ENCODE measurements at places on chromosomes 12 and 14.
A peak's percentile ranks its signal among the peaks of the same experiment; 100 is the strongest.

DNA sequence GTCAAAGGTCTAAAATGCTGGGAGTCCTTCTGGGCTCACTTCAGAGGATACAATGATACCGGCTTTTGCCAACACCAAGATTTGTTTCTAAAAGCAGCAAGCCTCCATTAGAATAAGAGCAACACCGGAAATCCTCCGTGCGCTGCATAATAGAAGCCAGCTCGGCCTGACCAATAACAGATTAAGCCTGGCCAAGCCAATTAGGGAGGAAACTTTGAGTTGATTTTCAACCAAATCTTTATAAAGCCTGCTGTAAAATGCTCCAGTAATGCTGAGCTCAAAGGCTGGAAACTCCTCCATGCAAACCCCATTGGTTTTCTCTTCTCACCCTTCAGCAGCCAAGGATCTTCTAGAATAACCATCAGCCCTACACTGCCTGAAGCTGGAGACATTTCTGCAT, 150.1 kb downstream of the NTF3 start:
- no peak for DNase-seq

GRCh38 chr12:10179776-10180181, 947 bp downstream of the TMEM52B start:
- DNase-seq, result no peak

DNA sequence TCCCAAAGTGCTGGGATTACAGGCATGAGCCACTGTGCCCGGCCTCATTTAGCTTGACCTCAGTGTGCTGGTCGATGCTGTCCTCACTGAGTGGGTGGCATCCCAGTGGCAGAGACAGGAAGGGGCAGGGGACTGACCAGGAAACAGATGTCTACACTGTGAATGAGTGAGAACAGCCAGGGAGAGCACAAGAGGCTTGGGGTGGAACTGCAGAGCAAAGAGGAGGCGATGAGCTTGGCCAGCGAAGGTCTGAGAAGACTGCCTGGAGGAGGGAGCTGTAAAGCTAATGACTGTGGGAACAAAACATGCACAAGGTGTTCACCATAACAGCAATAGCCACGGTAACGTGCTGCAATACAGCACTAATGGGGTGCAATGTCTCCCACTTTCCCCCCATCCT, 57.2 kb upstream of the BEGAIN start:
- no peak for DNase-seq

DNA sequence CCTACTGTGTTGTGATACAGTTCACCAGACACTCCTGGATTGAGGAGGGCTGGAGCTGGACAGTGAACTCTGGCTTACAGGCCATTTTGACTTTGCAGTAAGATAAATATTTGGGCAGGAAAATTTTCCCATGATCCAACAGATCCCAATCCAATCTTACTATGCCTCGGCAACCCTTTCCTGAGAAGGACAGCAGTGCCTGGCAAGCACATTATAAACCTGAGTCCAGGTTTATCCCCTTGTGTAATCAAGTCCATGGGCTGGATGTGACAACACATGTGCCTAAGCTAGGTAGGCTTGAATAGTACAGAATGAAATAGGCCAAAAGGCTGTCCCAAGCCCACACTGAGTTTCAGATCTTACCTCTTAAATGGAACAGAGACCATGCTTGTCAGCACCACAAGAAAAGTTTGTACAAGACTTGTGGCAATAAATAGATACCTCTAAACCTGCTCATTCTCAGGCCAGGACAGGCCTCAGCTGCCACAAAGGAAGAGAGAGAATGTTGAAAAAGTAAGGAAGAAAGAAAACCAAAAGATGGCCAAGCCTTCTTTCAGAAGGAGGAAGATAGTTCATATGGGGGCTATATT, 34.9 kb downstream of the CREBL2 start:
- no peak for DNase-seq

- no peak for DNase-seq
These were observed 84.6 kb downstream of the ACACB start for GRCh38 chr12:109200825-109201495.

DNA sequence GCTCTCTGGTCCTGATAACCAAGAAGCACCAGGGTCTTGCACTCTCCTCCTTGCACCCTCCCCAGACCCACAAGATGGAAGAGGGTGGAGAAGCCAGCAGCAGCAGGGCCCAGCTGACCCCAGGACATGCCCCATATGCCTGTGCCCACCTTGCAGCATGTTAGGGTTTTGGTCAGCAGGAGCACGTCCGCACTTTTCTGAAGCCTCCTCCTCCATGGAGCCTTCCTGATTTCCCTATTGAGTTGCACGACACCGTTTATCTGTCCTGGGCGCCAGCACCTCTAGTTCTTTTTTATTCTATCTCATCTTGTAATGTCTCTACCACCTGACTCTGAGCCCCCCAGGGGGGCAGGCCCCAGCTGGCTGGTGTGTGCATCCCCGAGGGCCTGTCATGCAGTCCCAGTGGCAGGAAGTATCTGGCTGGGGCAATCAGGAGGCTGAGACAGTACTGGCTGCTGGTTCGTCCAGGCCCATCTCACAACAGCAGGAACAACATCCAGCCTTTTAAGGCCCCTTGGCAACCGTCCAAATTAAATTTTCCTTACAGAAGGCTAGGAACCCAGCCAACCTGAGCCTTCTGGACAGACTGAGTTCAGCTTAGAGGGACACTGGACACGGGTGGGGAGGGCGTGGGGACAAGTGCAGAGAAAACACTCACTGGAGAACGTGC, 39.6 kb downstream of the CCDC85C start:
- DNase-seq, result no peak

GRCh38 chr14:32635061-32635719, 303.5 kb upstream of the NPAS3 start:
- DNase-seq, result peak; percentile 6

- no peak for DNase-seq
These were observed 40.1 kb upstream of the AMN start for GRCh38 chr14:102882226-102882906.

DNA sequence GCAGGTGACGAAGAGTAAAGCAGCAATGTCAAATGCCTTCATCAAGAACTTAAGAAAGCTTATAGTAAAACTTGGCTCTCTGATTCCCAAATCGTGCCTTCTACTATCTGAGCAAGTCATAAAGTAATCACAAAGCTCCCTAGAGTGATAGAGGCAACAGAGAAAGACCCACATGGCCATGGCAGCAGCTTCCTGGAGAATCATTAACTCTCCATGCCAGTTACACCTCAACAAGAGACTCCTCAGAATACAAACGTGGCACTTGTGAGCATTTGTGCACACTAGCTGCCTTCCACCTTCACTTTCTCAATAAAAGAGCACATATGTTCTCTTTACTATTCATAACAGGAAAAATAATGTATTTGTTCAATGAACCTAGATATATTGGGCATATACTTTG, 48.0 kb downstream of the PLCZ1 start:
- no peak for DNase-seq

- DNase-seq, result no peak
These were observed 61.7 kb upstream of the BCL2L14 start for GRCh38 chr12:12008931-12009611.

- no peak for DNase-seq
These were observed 7.4 kb downstream of the GLRX5 start for GRCh38 chr14:95541932-95542930.

DNA sequence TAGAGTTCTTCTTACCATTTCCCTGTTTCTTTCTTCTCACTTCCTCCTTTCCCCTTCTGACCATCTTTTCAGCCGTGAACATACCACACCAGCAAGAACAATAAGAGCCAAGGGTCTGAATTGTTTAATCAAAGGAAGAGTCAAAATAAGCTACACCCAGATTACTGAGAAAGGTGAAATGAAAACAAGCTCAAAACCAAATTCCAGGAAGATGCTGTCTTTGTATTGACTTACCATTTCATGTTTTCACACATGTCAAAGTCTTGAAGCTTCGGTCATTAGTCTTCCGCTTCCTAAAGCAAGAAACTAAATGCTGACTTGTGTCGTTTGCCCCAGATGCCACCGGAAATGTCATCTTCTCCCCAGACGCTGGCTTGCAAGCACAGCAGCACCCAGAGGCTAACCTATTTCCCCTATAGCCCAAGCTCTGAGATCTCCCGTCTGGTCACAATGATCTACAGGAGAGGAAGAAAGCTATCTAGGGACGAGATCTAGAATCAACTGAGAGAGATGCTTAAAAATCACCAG, 136.5 kb upstream of the AMIGO2 start:
- no peak for DNase-seq

- DNase-seq, result no peak
These were observed 10.0 kb upstream of the KRT86 start for GRCh38 chr12:52264435-52264825.

- no peak for DNase-seq
These were observed 22.1 kb downstream of the RAB35 start for GRCh38 chr12:120094485-120094884.

- DNase-seq, result no peak
These were observed 76.5 kb downstream of the FOXN3 start for GRCh38 chr14:89340200-89341181.

GRCh38 chr14:103138301-103139131, 15.3 kb downstream of the TNFAIP2 start:
- DNase-seq, result no peak

DNA sequence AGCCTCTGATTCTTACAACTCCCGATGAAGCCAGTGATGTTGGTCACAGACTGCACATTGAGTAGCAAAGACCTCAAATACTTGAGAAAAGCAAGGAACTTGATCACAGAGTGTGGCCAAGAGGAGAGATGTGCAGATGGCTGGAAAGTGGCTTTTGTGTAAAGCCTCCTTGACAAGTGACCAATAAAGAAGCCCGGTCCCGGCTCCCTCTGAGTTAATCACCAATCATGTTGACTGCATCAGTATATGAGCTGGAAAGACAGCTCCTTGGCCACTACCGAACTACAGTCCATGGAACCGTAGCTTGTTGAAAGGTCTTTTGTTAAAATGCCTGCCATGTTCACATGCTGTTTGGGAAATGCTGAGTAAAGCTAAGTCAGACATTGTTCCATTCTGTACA, 23.7 kb upstream of the SERPINA6 start:
- DNase-seq, result no peak

- no peak for DNase-seq
These were observed 1021.9 kb downstream of the LRFN5 start for GRCh38 chr14:42628602-42629001.

- DNase-seq, result no peak
These were observed 45.0 kb downstream of the TPCN1 start for GRCh38 chr12:113266106-113266895.

- no peak for DNase-seq
These were observed 40.5 kb downstream of the ATP6V1D start for GRCh38 chr14:67319142-67319541.

- no peak for DNase-seq
These were observed 132.4 kb downstream of the GCH1 start for GRCh38 chr14:54769951-54770863.

DNA sequence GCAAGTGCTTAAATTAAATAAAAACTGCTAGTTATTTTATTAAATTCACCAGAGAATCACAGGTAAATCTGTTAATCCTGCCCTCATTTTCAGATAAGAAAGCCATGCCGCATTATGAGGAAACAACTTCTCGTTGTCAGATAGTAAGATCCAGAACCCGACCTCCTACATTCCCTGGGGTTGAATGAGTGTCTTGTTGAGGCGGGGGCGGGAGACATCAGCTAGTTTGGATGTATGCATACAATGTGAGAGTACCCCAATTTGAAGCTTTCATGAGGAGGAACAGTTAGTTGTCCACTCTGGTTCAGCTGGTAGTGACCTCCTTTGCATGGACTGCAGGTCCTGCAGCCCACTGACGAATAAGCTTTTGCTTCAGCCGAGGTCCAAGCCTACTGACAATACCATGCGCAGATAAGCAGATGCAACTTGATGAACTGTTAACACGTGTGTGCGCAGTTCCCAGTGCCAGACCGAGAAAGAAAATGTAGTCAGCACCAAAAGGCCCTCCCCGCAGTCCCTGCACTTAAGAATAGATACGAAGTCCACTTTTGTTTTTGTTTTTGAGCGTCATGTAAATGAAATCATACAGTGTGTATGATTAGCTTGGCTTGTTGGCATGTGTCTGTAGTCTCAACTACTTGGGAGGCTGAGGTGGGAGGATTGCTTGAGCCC, 34.9 kb downstream of the EVL start:
- DNase-seq, result no peak

DNA sequence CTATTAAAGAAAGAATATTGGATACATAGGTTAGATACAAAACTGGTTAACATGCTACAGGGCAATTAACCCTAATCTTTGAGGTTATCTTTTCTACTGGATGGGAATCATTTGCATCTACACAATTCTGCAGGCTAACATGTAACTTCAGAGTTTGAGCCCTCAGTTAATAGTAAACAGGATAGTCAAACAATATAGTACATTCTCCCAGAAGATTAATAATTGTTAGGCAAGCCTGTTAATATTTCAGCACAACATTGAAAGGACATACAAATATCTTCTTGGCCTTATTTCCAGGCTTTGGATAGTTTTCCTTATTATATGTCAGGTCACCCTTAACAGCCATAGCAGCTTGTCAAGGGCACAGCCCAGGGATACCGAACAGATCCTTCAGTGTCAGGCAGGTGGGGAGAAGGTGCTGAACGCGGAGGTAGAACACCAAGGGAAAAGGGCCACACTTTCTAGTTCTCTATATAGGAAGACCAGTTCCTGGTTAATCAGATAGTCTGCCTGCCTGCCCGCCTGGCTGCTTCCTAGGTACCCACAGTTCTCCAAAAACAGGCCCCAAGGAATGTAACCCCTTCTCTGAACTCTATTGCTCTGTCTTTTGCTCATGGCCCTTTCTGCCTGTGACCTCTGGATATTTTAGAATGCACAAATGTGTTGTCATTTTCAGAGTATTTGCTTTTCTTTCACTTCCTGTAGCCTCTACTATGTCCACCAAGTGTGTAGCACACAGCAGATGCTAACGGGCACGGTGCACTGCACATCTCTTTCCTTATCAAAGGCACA, 256.0 kb downstream of the PCNX1 start:
- DNase-seq, result no peak

DNA sequence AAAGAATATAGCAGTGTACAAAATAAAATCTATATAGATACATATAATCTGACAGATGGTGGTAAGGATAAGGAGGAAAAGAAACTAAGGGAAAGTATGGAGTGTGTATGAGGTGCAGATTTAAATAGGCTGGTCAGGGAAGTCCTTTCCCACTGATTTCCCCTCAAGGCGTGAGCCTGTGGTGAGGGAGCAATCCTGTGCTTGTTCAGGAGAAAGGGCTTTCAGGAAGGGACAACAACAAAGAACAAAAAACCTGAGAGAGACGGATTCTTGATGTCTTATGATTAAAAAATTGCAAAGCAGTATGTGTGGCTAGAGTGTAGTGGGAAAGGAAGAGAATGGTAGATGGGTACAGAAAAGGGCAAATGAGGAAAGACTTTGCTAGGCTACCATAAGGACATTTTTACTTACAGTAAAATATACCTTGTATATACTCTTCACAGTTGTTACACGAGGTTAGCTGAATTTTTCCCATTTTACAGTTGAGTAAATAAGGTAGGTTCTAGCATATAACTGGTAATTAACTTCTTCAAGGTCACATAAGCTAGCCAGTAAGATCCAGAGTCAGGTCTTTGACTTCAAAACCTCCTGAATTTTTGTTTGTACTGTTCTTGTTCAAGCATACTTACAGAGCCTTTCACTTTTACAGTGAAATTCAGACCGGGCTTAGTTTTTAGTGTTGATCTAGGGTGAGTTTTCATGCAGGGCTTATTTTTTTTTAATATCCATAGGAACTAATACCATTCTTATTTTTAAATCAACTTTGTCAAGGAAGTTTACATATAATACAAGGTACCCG, 15.6 kb downstream of the CNOT2 start:
- no peak for DNase-seq
